Activated CD4-positive, alpha-beta T cell treated with anti-CD3 and anti-CD28 coated beads for 36 hours (primary cell): ENCODE measurements at places on chromosomes 6 and 20. TPM values are rescaled to one million over a fixed set of nuclear protein-coding genes. Genes with fewer than 3 reads are reported as not detected.

- no peak for DNase-seq
Measured at GRCh38 chr6:152943260-152943897, 39.5 kb downstream of the FBXO5 start.

DNA sequence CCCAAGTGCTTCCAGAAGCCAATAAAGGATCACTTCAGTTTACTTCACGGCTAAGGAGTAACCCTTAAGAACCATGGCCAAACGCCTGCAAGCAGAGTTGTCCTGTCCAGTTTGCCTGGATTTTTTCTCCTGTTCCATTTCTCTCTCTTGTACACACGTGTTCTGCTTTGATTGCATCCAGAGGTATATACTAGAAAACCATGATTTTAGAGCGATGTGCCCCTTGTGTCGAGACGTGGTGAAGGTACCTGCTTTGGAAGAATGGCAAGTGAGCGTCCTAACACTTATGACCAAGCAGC lies 2.5 kb downstream of the RFPL4B start:
- DNase-seq: no peak

DNA sequence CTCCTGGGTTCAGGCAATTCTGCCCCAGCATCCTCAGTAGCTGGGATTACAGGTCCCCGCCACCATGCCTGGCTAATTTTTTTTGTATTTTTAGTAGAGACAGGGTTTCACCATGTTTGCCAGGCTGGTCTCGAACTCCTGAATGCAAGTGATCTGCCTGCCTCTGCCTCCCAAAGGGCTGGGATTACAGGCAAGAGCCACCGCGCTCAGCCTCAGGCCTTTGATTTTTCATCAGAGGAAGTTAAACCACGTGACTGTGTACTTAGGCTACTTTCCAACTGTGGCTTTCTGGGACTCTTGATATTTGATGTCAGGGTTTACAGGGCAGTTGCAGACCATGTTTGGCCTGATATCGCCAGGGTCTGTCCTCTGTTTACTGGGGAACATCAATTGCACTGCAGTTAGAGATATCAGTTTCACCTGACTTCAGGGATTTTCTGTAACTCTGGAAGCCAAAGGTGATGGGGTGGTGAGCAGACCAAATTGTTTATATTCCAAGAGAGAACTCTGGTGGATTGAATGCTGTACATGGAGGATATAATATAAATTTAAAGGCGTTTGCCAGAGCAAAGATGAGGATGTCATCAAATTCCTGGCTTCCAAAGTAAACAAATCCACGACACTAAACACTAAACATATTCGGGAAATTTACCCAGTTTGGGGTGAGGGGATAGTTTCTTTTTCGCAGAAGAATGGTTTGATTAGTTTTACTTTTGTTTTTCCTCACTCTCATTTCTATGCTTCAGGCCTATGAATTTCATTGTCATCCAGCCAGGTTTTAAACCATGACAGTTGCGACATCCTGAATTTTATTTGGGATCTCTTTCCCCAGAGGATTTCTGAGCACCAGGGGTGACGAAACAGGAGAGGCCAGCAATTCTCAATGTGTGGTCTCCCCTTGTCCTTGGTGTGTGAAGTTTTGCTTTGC lies 4.2 kb downstream of the PSMF1 start:
- peak; percentile 38 for DNase-seq

DNA sequence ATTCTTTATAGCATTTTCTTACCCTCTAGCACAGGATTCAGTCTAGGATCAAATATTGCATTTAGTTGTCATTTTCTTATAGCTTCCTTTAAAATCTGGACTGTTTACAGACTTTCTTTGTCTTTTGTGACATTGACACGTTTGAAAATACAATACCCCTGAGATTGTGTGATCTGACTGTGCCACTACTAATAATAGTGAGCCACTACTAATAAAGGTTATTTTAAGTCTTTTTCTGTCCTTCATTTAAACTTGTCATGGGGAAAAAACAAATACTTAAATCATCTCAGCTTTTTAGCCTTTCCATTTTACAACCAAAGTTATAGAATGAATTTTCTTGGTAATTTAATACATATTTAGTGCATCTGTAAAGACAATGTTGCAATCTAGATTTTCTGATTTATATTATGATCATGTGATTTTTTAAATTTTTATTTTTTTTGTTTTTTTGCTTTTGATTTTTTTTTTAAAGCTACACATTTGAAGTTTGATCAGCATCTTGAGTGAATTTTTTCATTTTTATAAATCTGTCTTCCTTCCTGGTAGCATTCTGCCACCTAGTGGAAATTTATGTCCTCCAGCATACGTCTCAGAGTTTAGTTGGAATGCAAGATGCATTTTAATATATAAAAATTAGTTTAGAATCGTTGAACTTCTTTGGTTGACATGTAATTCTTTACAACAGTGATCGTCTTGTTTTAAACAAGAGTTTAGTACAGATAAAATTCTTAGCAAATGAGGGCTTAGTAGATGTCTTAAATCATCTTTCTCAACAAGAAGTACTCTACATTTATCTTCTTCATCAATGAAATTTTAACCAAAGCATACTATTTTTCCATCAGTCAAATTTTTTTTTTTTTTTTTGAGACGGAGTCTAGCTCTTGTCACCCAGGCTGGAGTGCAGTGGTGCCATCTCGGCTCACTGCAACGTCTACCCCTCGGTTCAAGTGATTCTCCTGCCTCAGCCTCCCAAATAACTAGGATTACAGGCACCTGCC lies 119.4 kb downstream of the NCOA3 start:
- DNase-seq: no peak

GRCh38 chr20:11266571-11266970 lies 592.8 kb upstream of the JAG1 start:
- DNase-seq: no peak

- no peak for DNase-seq
Measured at GRCh38 chr6:144214029-144214428, 63.7 kb downstream of the STX11 start.

DNA sequence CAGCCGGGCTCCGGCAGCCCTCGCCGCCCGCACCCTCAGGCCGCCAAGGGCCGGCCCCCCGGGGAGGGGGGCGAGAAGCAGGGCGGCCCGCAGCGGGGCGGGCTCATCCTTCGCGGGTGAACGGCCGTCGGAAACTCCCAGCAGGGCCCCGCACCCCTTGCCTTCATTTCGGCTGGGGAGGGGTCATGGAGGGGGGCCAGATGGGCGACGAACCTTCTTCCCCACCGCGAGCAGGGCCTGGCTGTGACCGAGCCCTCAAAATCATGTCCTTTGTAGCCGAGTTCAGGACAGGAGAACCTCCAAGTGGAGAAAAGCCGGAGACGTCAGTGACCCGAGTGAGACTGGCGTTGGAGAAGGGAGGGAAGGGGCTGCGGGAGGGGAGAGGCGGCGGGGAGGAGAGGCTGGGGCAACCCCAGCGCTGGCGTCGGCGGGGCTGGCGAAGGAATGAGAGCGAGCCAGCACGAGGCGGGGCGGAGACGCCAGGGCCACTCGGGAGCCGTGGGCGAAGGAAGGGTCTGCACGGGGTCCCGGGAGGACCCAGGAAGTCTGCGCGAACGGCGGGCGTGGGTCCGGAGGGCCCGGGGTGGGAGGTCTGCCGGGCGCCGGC lies 571 bp upstream of the FOXC1 start:
- peak; percentile 42 for DNase-seq

GRCh38 chr20:61919239-61919638 lies 146.4 kb downstream of the TAF4 start:
- no peak for DNase-seq

RIN2 gene
- not detected for total RNA-seq

- DNase-seq: no peak
Measured at GRCh38 chr6:3328796-3329195, 70.0 kb downstream of the PSMG4 start.

DNA sequence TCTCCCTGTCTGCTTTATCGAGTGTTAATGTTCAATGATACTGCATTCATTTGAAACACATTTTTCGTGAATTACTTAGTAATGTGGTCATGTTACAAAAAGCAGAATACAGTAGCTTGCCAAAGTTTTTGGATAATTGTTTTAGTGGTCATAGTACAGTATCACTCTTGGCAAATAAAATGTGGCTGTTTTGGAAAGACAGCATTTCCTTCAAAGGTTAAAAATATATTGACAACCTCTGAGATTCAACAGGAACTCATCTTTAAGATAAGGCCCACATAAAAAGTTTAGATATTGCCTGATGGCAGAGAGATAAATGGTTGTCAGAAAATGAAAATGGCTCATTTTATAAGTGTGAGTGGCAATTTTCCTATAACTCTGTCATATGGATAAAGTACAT lies 297.7 kb upstream of the MAN1A1 start:
- no peak for DNase-seq

- DNase-seq: no peak
Measured at GRCh38 chr6:107684996-107685395, 139.1 kb downstream of the SCML4 start.

GRCh38 chr20:17878069-17878911 lies 90.3 kb downstream of the SNX5 start:
- no peak for DNase-seq
